Thymus (tissue), 14 donors: ENCODE measurements at places on chromosomes 12 and 14. TPM values are rescaled to one million over a fixed set of nuclear protein-coding genes. Genes with fewer than 3 reads are reported as not detected.

Gene MGST1
- total RNA-seq: 2.1 TPM

Gene PRH2
- 0.80 TPM for total RNA-seq

Gene ACRBP
- 2.0 TPM for total RNA-seq

Gene PNP
- total RNA-seq: 50.7 TPM

Gene HCAR2
- 1.8 TPM for total RNA-seq

Gene MIP
- 0.09 TPM for total RNA-seq

Gene CYP27B1
- total RNA-seq: 0.42 TPM

Gene TFCP2
- 11.7 TPM for total RNA-seq

Gene OR11G2
- total RNA-seq: not detected

Gene PRB2
- 0.05 TPM for total RNA-seq

Gene JAG2
- 8.8 TPM for total RNA-seq

Gene TTC8
- 5.9 TPM for total RNA-seq

Gene GZMH
- total RNA-seq: 0.57 TPM

Gene TAS2R19
- 2.0 TPM for total RNA-seq

Gene OR6C2
- total RNA-seq: not detected

Gene RFC5
- total RNA-seq: 41.5 TPM

Gene POTEG
- not detected for total RNA-seq

Gene ZNF384
- total RNA-seq: 17.2 TPM

Gene L2HGDH
- total RNA-seq: 5.1 TPM
